Left renal pelvis (tissue), 4 donors: ENCODE measurements at places on chromosomes 1 and 21.

DNA sequence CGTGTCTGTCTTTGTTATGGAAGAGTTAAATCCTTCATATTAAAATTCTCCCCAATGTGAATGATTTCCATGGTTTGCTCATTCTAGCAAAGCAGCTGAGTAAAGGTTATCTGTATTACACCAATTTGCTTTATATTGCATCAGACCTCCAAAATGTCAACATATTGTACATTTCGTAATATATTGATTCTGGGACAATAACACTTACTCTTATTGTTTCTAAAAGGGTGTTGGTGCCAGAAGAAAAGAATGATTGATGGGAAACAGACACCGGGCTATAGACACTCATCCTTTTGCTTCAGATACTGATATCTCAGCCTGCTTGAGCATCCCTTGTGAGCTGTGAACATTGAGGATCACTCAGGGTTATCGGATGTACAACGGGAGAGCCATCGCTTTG lies 7.0 kb downstream of the NTNG1 start:
- DNase-seq = no peak

- DNase-seq = no peak
These were observed 44.9 kb downstream of the CAPN9 start for GRCh38 chr1:230791986-230792564.

- no peak for DNase-seq
These were observed 30.5 kb downstream of the TMEM53 start for GRCh38 chr1:44643721-44644334.

GRCh38 chr1:225847610-225848009 lies 34.6 kb downstream of the TMEM63A start:
- no peak for DNase-seq

- DNase-seq = no peak
These were observed 15.6 kb upstream of the PLEKHG5 start for GRCh38 chr1:6507037-6507428.

DNA sequence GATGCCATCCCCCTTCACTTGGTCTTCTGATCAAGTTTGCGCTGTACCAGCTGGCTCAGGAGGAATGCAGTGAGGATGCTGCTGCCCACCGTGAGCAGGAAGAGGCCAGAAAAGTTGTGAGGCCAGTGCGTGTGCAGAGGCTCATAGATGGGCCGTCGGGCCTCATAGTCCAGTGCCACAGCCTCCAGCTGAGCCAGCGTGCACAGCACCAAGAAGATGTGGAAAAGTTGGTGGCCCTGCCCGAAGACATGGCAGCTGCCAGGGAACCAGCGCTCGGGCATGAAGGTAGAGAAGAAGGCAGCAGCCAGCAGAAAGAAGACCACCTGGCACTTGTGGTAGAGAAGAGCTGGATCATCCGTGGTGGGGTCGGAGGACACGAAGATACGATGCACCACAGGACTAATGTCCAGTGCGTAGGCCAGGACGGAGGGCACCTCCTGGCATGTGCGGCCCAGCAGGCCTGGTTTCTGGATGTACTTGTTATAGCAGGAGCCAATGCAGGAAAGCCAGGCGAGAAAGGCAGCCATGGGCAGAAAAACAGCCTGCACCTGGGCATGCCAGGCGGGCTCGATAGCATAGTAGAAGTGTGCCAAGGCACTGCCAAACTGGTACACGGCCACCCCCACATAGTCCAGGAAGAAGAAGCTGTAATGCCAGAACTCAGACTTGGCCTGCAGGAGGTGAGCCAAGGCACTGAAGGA lies 3.7 kb upstream of the AUNIP start:
- DNase-seq = no peak

DNA sequence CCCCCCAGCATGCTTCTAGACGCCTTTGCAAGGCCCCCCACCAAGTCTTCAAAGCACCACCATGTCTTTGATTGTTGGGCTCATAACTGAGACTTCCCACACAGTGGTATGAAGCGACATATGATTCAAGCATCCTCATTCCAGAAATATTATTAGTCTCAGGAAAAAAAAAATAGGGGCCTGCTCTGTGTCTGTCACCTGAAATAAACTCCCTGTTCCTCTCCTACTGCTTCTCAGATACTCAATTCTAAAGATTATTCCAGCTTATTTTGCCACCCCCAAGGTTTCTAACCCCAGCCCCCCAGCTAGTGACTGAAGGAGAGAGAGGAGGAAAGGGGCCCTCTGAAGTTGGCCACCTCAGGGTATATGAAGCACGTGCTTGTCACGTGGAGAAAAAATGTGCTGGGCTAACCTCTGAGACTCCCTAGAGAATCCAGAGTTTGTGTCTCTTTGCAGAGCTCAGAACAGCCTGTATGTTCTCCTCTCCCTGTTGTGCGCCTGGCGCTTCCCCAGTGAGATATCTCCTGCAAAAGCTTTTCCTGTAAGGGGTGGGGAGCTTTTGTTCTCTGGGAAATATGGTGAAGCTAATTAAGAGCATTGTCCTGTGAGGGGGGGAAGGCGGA lies 35.9 kb upstream of the RASAL2 start:
- DNase-seq = no peak

- no peak for DNase-seq
These were observed 34.3 kb upstream of the KRTAP19-8 start for GRCh38 chr21:31072533-31072932.

DNA sequence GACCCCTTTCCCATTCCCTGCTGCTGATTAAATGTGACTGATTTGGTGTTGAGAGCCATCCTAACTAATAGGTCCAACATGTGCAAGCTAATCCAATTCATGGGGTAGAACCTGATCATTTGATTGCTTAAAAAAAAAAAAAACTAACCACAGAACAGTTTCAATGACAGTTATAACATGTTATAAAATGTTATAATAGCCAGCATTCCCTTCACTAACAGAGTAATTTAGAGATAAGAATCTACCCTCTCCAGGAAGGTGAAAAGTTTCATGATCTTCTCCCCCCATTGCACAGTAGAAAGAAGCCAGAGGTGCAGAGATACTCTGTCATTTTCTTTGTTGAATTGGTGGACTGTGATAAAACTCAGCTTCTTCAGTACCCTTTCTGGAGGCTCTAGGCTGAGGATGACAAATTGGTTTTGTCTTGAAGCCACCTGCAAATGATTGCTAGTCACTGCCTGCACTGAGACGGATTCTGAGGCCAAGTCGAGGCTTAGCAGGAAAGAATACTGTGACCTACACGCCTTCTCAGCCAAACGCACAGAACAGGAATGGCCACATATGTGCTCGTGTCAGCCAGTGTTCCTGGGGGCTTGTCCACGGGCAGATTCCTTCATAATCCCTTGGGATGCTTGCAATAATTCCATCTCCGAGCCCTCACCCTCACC lies 215.7 kb upstream of the IRF2BP2 start:
- no peak for DNase-seq

DNA sequence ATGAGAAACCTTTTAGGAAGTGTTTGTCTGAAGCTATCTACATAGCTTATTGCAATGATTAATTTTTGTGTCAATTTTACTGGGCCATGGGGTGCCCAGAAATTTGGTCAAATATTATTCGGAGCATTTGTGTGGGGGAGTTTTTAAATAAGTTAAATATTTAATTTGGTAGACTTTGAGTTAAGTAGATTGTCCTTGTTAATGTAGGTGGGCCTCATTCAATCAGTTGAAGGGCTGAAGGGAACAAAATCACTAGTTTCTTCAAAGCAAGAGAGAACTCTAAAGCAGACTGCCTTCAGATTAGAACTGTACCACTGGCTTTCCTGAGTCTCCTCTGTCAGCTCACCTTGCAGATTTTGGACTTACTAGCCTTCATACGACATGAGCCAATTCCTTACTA lies 1008.6 kb upstream of the ADAMTS5 start:
- no peak for DNase-seq

- no peak for DNase-seq
These were observed 195.6 kb downstream of the HMCN1 start for GRCh38 chr1:185929776-185930175.

GRCh38 chr21:28317177-28317950 lies 675.3 kb downstream of the LTN1 start:
- DNase-seq = no peak

DNA sequence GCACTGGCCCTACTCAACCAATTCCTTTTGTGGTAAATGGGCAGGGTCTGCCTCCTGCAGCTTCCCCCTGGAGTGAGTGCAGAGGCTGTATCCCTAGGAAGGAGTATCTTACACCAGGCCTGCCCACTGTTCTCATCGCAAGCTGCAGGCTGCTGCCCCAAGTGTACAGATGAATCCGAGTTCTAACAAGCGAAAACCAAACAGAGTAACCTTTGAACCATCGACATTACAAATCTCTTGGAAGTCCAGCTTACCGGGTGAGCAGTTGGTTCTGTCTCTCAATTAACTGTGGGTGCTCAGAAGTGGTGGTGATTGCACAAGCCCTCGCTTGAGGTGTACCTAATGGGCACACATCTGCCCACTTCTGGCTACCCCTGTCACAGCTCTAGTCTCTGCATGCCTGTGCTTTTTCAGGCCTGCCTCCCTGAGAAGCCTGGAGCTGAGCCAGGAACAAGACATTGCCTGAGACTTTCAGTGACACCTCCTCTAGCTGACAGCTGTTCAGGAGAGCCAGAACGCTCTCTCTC lies 22.7 kb downstream of the INAVA start:
- DNase-seq = no peak

DNA sequence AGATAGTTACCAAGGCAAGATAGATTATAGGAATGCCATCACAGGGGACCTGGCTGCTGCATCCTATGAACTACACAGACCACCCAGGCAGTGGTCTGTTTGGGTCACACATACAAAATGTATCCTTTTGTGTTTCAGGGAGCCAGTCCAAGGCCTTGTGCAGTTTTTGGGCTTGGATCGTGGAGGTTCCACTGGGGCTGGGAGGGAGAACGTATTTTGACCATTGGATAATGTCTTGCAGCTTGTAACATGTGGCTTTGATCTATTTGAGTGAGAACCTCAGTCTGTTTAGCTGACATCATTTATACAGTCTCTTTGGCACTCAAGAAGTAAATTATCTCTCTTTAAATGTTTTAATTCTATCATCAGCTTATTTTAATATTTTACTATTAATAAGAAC lies 147.3 kb downstream of the DUSP10 start:
- DNase-seq = no peak

DNA sequence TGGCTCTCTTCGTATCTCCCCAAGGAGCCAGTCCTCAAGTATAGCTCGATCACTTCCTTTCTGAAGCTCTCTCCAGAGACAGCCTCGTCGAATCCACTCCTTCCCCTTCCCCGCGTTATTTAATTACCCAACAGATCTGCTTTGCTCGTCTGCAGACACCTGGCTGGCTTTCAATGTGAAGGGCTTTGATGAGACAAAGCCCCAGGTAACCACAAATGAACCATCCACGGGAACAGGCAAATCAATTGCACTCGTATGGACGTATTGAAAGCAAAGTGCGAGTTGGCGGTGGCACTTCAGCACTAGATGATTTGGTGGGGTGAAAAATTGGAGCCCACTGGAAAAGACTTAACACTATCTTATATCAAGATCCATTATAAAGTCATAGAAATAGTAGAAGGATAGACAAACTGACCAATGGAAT lies 364 bp upstream of the BCAR3 start:
- no peak for DNase-seq

DNA sequence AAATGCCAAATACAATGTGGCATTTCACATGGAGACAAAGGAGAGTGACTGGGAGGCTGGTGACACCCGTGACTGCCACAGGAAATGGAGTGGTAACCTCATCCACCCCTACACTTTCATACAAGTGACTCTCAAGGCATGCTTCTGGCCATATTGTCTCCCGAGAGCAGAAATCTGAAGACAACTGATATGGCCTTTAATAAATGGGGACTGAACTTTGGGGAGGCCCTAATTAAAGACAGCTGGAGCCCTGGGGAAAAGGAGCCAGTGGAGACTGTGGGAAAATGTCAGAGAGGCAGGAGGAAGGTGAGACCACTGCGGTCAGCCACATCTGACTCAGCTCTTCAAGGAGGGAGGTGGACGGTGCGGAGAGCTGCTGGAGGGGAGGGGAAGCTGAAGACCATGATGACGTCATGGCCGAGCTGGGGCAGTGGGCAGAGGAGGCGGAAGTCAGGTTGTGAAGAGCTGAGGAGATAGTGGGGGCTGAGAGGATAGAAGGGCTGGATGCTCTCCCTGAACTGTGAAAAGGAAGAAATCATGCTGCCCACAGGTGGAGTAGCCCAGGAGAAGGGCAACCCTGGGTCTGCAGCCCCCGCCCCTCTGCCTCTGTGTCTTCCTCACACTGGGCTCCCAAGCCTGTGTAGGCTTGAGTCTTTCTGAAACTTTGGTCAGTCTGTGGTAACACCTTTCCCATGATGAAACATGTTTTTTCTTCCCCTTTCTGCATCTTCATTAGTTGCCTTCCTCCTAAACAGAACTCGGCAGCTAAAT lies 14.0 kb upstream of the NCF2 start:
- no peak for DNase-seq

- DNase-seq = no peak
These were observed 40.4 kb downstream of the LDLRAD2 start for GRCh38 chr1:21852282-21853130.

GRCh38 chr1:203671521-203672278 lies 45.1 kb downstream of the ATP2B4 start:
- no peak for DNase-seq

DNA sequence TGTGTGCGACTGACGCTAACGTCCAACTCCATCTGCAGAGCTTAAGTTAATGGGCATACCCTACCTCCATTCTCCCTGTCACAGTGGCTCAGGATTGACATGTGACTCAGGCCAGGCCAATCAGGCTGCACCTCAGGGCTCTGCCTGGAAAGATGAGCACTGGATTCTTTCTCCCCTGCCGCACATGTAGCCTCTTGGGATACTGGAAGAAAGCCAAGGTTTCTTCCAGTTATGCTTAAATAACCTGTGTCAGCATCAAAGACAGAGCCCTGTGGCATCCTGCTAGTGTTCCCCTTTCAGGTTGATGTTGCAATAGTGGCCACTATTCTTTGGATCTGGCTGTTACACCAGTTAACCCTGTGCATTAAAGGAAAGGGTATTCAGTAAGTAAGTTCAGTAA lies 55.0 kb upstream of the SYT6 start:
- no peak for DNase-seq

DNA sequence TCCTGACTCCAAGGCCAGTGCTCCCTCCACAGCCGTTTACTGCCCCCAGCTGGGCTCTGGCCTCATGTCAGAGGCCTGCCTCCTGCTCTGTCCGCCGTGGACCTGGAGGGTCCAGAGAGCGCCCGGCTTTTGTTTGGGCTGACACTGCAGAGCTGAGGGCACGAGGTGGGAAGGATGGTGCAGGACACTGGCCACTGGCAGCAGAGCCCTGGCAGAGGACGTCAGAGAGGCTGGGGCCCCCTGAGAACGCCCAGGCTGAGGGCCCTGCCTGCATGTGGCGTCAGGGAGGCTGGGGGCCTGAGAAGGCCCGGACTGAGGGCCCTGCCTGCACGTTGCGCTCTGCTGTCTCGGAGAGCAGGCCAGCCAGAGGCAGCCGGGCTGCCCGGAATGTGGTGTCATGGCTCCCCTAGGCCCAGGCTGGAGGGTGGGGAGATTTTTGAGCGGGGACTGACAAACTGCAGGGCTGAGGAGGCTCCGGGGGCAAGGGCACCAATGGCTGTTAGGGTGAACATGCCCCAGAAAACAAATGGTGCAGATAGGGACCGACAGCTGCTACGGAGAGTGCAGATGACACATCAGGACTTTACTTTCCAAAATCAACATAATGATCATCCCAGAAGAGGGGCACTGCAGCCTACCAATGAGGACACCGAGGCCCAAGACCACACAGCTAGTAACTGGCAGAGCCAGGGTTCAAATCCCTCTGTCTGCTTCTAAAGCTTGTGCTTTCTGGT lies 31.7 kb downstream of the SLC66A1 start:
- DNase-seq = no peak
